Fibroblast of the conjunctiva (primary cell): ENCODE measurements at places on chromosomes 3 and 15.
A peak's percentile ranks its signal among the peaks of the same experiment; 100 is the strongest.

DNA sequence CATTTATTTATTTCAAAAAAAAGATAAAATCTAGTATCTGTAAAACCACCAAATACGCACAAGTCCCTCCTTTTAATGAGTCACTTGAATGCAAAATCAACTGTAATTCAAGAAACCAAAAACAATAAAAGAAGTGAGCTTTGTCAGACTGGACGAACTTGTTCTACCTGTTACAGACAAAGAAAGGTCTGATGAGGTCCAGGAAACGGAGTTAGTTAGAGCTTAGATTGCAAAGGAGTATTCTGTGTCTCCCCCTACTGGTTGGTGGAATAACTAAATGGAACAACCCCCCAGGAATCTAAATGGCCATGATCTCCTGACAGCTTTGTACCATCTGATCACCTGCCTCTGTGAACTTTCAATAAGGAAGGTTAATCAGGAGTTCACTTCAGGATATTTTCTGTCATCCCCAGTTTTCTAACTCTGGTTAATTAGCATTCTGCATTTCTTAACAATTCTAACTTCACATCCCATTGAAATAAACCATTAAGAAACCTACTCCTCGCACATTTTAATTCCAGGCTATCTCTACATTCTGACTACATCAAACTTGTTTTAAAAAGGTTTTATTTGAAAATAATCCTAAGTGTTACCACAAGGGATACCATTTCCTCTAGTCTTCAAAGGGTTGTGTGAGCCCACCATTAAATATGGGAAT is 333.0 kb upstream of the SATB1 start:
- peak; percentile 2 for DNase-seq

GRCh38 chr15:69848551-69849231 is 249.0 kb downstream of the TLE3 start:
- DNase-seq = no peak

DNA sequence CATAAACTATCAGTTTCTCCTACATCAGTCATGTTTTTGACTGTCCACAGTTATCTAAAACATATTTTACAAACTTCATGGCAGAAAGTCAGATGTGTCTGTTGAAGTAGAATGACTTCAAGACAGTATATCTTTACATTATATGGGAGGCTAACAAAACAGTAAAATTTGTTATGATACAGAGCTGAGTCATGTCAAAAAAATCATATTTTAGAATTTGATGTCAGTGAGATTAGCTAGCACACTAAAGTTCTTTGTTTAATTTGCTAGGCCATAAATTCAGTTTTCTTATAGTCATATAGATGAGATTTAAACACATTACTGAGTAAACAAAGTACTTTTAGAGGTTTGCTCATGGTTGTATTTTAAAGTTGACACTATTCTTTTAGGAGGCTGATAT is 80.3 kb upstream of the IGSF10 start:
- DNase-seq = no peak

- no peak for DNase-seq
Measured at GRCh38 chr3:161794551-161794950, 297.9 kb downstream of the OTOL1 start.

DNA sequence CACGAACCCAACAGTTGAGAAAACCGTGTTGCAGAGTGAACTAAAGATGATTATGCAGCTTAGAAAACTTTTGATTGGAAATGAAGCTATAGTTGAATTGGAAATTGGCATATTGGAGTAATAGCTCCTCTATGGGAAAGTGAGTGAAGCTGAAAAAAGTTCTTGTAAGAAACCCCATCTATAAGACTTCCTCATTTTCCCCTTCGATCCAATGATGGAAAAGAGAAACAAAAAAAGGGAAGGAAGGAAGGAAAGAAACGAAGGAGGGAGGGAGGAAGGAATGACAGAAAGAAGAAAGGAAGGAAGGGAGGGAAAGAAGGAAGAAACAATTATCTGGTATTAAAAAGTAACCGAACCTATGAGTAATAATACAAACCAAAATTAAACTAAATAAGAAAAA is 791.8 kb upstream of the NR2F2 start:
- DNase-seq = no peak

- no peak for DNase-seq
Measured at GRCh38 chr15:25565470-25566264, 126.8 kb upstream of the UBE3A start.

GRCh38 chr3:23776352-23776891 is 29.3 kb upstream of the UBE2E1 start:
- peak; percentile 65 for DNase-seq

- no peak for DNase-seq
Measured at GRCh38 chr3:195692781-195693427, 27.9 kb upstream of the MUC20 start.

DNA sequence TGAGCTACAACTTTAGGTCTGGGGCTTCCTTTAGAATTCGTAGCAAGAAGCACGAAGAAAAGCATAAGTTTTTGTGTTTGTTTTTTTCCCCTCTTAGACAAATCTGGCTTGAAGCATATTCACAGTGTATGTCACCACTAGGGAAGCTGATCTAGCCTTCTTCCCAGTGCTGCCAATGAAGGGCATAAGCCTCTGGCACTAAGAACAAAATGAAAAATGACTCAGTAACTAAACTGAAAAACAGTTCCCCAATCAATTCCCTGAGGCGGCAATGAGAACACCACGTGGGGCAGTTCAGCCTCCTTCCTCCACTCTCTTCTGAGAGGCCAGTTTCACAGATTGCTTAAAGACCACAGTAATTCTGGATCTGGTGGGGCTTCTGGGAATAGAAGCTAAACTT is 338.1 kb downstream of the GAP43 start:
- no peak for DNase-seq

DNA sequence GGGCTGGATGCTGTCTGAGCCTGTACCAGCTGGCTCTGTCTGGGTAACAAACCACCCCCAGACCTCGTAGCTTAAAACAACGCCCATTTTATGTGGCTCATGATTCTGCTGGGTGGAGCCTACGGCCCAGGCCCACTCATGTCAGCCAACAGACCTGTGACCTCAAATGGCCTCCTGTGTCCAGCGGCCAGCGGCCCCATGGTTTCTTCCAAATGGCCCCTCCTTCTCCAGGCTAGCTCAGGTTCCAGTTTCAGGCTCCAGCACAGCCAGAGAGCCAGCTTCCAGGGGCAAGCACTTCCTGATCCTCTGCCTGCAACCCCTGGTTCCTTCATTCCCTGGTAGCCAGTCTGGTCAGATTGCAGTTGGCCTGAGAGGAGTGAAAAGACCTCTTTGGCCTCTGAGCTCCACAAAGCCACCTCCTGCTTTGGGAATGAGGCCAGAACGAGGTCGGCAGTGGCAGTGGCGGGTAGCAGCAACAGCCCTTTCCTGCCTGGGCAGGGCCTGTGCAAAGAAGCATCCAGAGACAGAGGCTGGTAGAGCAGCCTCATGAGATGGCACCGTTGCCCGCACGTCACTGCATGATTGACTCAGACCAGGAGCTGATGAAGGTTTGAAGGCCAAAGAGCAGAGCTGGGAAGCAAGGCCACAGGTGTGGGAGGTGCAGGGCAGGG is 21.0 kb upstream of the PLXNA1 start:
- DNase-seq = no peak

GRCh38 chr3:146476094-146476740 is 6.9 kb upstream of the PLSCR2 start:
- no peak for DNase-seq

DNA sequence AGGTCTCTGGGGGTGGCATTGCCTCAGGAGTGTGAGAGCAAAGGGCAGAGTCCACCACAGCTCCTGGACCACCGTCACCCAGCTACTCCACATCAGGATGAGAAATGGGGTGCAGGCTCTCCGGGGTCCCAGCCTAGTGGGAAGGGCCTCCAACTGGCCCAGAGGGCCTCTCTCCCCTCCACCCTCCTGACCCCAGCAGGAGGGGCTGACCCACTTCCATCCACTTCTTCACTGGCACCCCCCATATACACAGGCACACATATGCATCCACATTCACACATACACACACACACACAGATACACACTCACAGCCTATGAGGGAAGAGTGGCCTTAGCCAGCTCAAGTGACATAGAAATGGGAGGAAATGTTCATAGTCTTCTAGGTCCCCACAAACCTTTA is 286.0 kb downstream of the OCA2 start:
- DNase-seq = no peak

GRCh38 chr3:117200962-117201361 is 491.4 kb downstream of the TUSC7 start:
- DNase-seq = no peak

DNA sequence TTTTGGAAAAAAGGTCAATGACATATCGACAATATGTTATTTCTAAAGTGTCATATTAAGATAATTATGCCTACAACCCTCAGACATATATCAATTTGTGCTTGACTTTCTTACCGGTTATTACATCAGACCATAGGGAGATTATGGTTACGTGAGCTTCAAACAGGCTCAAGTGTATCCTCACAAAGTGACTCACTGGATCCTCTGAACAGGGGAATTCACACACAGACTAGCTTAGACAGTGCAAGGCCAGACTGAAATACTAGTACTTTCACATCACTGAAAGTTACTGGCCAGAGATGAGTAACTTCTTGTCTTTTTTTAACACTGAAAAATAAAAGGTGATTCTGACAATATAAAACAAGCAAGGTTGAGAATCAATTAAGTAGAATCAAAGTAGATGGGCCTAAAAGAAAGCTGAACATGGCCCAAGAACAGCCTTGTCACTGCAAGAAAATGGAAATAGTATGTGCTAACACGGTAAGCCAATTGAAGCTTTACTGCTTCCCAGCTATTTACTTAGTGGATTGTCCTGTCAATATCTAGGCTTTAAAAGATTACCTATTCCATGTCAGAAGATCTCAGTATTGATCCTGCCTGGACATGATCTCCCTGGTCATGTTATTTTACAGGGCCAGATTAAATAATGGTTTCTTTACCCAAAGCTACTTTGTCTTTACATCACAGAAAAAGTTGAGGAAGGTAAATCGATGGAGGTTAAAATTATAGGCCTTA is 848.6 kb downstream of the ROBO1 start:
- peak; percentile 95 for DNase-seq

GRCh38 chr3:41346698-41347270 is 147.5 kb downstream of the CTNNB1 start:
- no peak for DNase-seq

DNA sequence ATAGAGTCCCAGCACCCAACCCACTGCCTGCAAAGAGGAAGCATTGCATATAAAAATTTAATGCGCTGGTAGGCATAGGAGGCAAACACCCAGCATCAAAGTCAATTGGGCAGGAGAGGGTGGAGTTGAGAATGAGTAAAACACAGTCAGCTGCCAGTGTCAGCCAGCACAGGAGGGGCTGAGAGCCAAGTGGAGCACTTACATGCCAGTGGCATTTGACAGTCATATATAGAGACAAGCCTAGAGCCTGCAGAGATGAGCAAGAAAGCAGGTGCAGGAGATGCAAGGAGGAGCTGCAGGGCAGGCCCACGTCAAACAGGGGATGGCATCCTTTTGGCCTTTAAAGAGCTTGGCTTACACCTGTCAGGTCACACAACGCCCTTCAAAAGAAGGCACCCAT is 27.6 kb upstream of the ZFAND6 start:
- DNase-seq = no peak

GRCh38 chr15:77580996-77581682 is 51.6 kb downstream of the LINGO1 start:
- DNase-seq = no peak

DNA sequence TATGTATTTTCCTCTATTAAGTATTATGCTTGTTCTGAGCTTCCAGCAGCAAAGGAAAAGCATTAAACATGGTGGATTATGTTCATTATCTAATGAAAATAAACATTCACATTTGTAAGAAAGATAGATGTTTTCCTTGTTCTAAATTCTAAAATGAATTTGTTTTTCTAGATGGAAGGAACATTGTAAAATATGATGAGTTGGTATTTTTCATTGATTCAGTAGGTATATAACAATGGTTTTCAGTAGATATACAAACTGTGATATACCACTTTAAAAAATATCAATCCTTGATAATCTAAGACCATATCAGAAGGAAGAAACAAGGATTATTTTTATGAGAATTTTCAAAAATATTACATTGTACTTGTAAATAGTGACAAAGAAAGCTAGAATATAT is 290.6 kb upstream of the GOLIM4 start:
- no peak for DNase-seq

DNA sequence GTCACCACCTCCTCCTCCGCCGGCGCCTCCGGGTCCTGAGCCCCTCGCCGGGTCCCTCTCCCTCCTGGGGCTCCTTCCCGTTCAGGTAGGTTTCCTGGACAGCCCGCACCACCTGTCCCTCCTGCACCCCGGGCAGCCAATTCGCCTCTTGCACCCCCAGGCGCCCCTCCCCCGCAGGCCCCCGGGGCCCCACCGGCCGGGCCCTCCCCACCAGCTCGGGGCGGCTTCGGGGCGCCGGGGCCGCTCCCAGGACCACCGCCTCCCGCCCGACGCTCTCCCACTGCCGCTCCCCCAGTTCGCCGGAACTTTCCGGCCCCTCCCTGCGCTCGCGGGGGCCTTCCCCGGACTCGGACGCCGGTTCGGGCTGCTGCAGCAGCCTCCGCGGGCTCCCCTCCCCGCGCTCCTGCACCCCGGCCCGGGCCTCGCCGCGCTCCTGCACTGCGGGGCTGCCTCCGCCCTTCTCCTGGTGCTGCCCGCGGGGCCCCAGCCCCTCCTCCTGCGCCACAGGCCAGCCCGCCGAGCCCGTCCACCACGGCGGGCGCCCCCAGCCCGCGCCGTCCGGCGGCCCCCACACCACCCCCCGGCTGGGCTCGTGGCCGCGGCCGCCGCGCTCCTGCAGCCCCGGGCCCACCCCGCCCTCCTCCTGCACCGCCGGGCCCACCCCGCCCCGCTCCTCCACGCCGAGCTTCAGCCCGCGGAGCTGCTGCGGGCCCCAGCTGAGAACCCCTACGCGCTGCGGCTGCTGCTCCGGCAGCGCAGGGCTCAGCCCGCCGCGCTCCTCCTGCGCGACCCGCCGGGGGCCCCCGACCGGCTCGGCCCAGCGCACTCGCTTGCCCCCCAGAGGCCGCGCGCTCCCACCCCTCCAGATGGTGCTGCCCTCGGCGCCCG is 587 bp upstream of the TNK2 start:
- no peak for DNase-seq

- no peak for DNase-seq
Measured at GRCh38 chr3:58789385-58789784, 122.8 kb upstream of the FAM3D start.

DNA sequence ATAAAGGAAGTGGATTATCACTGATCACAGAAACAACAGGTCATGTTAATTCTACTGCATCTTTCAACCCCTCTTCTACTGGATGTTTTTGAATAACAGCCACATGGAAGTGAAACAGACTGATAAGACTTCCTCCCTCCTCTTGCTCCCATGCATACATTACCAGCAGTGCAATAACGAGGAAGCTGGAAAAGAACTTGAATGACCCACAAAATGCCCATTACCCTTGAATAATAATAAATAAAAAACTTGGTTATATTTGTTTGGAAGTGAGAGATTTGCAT is 51.6 kb downstream of the RARB start:
- DNase-seq = no peak

GRCh38 chr15:73141216-73141900 is 89.1 kb downstream of the NEO1 start:
- no peak for DNase-seq

DNA sequence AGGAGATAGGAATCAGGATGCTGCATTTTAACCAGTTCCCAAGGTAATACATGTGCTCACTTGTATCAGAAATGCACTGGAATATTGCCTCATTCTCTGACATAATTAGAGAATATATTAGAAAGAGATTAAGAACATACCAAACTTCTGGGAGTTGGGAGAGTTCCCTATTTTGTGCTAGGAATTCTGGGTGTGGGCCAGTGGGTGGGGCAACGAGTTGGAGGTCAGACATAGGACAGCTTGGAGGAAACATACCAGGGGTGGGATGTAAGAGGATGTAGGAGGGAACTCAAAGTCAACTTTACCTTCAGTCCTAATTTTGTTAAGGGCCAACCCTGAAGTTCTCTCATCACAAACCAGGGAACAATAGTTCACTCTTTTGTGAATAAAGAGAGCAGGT is 83.6 kb downstream of the SLC7A14 start:
- no peak for DNase-seq
